ENCODE measurements at places on chromosomes 11 and 22.

DNA sequence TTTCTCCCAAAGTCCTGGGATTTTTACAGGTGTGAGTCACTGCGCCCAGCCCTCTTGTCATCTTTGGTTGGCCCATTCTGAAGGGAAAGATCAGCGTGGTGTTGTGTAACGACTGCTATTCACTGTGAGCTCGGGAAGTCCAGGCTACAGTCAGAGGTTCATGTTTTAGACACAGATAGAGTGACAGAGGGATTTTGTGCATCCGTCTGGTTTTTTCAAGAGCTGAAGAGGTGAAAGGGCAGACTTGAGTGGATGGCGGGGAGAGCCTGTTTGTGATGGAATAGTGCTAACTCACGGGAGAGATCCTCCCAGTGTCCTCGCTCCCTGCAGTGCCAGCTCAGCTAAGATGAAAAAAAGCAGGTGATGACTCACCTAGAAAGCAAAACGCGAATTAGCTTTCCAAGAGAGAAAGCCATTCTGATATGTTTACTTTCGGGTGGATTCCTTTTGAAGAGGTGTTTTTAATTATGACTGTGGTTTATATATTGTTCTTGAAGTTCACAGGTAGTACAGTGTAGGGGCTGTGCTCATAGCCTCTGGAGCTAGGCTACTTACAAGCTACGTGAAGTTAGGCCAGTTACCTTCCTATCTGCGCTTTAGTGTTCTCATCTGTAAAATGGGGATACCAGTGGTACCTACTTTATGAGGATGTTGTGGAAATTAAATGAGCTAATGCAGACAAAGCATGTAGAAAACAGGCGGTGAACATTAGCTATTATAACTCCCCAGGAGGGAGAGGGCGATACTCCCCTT lies 67.2 kb downstream of the C11orf91 start:
- peaks cover 4% of the 10 kb centered on the region for H3K27me3 ChIP-seq
- no peaks in the 10 kb centered on the region for H3K36me3 ChIP-seq
- H3K4me3 ChIP-seq, result no peak overlapping the region
- DNase-seq, result no peak

DNA sequence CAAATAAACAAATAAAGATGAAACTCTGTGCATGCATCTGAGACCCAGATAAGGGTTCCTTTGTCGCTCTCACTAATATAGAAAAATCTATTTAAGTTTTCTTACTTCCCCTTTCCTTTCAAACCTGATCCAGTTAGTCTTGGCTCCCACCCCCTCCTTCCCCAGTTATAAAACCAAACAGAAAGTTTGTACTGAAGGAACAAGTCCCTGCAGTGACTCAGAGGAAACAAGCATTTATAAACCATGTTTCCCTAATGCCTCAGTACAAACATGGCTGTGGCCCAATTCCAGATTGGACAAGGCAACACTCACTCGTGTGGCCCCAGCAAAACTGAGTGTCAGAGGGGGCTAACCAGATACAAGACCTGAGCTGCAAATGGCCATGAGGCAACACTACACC lies 65.5 kb upstream of the ARHGAP20 start:
- DNase-seq, result no peak
- H3K36me3 ChIP-seq, result no peaks in the 10 kb centered on the region
- H3K4me1 ChIP-seq, result no peaks in the 10 kb centered on the region
- H3K4me3 ChIP-seq, result no peak overlapping the region
- no peak overlapping the region for H3K27ac ChIP-seq
- peaks cover 2% of the 10 kb centered on the region for H3K27me3 ChIP-seq

DNA sequence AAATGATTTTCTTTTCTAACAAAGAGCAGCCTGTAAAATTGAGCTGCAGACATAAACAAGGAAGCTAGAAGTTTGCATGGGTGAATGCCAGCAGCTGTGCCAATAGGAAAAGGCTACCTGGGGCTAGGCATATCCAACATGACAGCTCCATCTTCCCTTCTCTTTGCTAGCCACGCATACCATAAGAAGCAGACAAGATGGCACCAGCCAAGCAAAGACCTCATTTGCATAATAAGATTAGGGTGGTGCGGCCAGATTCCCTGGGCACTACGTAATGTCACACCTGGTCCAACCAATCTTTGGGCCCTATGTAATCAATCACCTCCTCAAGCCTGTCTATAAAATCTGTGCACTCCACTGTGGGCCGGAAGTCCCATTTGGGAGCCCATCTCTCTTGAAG lies 108.3 kb downstream of the SWAP70 start:
- no peak overlapping the region for H3K27ac ChIP-seq
- H3K36me3 ChIP-seq, result no peaks in the 10 kb centered on the region
- H3K4me3 ChIP-seq, result no peak overlapping the region
- H3K27me3 ChIP-seq, result no peaks in the 10 kb centered on the region
- no peaks in the 10 kb centered on the region for H3K4me1 ChIP-seq

GRCh38 chr11:83721263-83721662 lies 435.1 kb upstream of the CCDC90B start:
- no peaks in the 10 kb centered on the region for H3K36me3 ChIP-seq
- no peak for DNase-seq
- no peaks in the 10 kb centered on the region for H3K4me1 ChIP-seq
- H3K4me3 ChIP-seq, result no peak overlapping the region
- H3K27ac ChIP-seq, result no peak overlapping the region

GRCh38 chr11:34098813-34099212 lies 6.6 kb upstream of the NAT10 start:
- H3K27ac ChIP-seq, result no peak overlapping the region
- no peaks in the 10 kb centered on the region for H3K27me3 ChIP-seq
- no peak for DNase-seq
- H3K4me1 ChIP-seq, result no peaks in the 10 kb centered on the region
- no peak overlapping the region for H3K4me3 ChIP-seq

DNA sequence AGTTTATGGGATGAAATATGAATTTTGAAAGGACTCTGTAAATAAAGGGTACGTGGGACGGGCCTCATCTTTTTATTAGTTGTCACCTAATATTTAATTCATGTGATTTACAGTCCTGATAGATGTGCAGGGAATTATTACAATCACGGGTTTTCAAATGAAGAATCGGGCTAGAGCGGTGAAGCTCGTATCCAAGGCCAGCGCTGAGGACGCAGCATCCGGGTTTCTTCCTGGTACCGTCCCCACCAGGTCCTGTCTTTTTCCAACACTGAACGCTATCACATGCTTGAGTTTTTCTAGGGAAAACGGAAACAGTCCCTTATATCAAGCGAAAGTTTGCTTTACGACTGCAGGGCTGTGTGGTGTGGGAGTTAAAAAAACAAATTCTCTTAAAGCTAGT lies 787 bp downstream of the SMDT1 start:
- peaks cover 26% of the 10 kb centered on the region for H3K4me1 ChIP-seq
- H3K36me3 ChIP-seq, result peaks cover 27% of the 10 kb centered on the region
- no peak for DNase-seq

GRCh38 chr11:115300660-115301428 lies 203.4 kb downstream of the CADM1 start:
- no peak for DNase-seq
- peaks cover 11% of the 10 kb centered on the region for H3K27me3 ChIP-seq
- H3K4me1 ChIP-seq, result no peaks in the 10 kb centered on the region

DNA sequence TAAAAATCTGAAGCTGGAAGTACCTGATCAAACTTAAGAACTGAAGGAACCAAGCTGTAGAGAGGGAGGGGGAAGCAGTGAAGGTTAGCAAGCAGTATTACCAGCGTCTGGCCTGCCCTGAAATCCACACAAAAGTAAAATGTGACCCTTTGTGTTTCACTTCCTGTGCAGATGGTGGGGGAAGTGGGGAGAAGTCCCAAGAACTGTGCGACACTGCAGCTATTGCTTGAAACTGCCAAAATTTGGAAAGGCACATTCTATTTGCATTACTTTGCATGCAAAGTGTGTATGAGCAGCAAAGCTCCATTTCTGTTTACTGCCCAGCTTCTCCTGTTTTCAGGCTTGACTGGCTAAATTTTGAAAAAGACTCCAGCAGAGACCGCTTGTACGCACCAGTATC lies 72.1 kb upstream of the BMAL1 start:
- H3K27me3 ChIP-seq, result no peaks in the 10 kb centered on the region
- H3K4me3 ChIP-seq, result no peak overlapping the region
- H3K36me3 ChIP-seq, result no peaks in the 10 kb centered on the region
- no peak overlapping the region for H3K27ac ChIP-seq
- DNase-seq, result peak; percentile 21

DNA sequence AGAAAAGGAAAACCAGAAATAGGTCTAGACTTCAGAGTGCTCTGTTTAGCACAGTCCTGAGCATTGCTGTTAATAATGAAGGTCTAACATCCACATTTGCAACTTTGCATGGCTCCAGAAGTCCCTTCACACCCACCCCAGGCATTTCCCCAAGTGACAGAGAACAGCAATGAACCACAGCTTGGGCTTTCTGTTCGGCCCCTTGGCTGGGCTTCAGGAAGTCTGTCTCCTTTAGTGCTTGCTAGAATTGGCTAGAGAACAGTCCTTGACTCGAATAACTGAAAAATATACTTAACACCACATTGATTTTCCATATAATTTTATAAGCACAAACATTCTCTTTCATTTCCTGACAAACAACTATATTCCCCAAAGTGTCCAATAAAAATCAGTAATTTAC lies 29.3 kb upstream of the TENM4 start:
- DNase-seq, result no peak
- H3K27me3 ChIP-seq, result no peaks in the 10 kb centered on the region
- H3K36me3 ChIP-seq, result no peaks in the 10 kb centered on the region

- H3K4me3 ChIP-seq, result no peak overlapping the region
- DNase-seq, result no peak
- H3K27ac ChIP-seq, result no peak overlapping the region
- no peaks in the 10 kb centered on the region for H3K27me3 ChIP-seq
- no peaks in the 10 kb centered on the region for H3K36me3 ChIP-seq
Observed at GRCh38 chr11:85021058-85021457, 606.1 kb downstream of the DLG2 start.

DNA sequence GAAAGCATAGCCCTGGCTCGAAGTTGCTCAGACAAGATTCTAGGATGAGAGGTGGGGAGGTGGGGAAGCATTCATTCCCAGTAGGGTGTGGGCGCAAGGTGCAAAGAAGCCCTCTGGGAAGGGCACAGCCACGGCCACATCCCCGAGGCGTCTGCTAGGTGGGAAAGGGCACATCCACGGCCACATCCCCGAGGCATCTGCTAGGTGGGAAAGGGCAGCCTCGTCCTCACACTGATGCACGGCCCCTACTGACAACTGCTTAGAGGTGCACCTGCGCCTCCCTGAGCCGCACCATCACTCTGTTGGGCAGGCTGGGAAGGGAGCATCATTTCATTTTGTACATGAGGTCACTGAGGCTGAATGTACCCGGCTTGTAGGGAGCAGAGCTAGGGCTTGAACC lies 94.6 kb upstream of the PITPNB start:
- no peaks in the 10 kb centered on the region for H3K4me1 ChIP-seq
- no peaks in the 10 kb centered on the region for H3K36me3 ChIP-seq
- no peaks in the 10 kb centered on the region for H3K27me3 ChIP-seq
- H3K4me3 ChIP-seq, result no peak overlapping the region
- no peak overlapping the region for H3K27ac ChIP-seq

DNA sequence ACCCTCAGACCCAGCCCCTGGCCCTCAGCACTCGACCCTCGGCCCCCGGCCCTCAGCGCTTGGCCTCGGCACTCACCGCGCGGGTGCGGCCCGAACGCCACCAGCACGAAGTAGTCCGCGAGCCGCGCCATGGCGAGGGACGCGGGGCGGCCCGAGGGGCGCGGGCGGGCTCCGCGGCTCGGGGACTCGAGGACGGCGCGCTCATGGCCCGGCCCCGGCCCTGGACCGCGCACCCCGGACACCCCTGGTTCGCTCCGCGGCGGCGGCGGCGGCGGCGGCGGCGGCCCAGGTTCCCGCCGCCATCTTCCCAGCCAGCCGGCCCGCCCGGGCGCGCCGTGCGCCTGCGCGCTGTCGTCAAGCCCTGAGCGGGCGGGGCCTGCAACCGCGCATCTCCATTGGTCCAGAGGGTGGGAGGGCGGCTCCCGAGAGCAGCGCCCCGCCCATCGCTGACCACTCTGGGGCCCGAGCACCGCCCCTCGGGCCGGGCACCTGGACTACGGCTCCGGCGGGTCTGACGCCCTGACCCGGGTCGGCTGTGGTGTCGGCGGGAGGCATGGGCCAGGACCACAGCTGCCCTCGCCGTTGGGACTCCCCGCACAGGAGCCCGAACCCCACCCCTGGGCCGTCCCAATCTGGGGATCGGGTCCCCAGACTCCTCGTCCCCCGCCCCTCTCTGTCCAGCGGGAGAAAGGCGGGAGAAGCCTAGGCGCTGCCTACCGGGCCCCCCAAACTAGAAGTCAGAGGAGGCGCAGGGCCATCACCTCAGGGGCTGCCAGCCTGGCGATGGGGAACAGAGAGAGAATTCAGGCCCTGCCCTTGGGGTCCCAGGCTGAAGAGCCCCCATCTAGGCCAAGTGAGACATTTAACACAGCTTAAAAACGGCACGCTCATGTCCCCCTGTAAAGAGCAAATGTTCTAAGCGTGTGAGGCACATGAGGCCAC lies at the start of gene SBF1:
TSS of gene SBF1 (minus strand) at position 326 of the 942 bp plus-strand sequence. CDS start at position 131, 195 bp downstream.
- peak within 1 kb of the TSS; percentile 86 for H3K27ac ChIP-seq
- peak; percentile 83 for DNase-seq
- no peaks in the 10 kb centered on the region for H3K27me3 ChIP-seq
- H3K36me3 ChIP-seq, result no peaks in the 10 kb centered on the region

GRCh38 chr11:80214413-80214812 lies 773.6 kb upstream of the TENM4 start:
- H3K36me3 ChIP-seq, result no peaks in the 10 kb centered on the region
- no peak for DNase-seq
- H3K4me1 ChIP-seq, result no peaks in the 10 kb centered on the region
- H3K27ac ChIP-seq, result no peak overlapping the region

DNA sequence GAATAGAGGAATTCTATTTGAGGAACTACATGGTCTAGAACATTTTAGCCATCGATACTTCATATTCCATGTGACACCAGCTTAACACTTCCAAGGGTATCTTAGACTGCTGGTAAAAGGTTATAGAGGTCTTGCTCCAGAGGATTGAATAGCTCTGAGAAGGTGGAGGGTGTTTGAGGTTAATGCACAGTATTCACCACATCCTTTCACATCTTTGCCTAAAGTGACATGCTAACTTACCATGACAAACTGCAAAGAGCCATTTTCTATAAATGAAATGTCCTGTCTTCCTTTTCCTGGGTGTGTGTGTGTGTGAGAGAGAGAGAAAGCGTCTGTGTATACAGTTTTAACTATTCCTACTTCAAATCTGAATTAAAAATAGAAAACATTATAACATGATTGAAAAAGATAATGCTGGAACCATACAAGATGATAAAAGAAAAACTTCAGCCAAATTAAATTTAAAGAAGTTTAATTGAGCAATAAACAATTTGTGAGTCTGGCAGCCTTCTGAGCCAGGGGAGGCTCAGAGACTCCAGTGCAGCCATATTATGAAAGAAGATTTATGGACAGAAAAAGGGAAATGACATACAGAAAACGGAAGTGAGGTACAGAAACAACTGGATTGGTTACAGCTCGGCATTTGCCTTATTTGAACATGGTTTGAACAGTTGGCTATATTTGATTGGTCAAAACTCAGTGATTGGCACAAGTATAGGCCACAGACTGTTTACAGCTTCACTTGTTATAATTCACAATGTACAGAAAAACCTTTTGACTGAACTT lies 320.9 kb upstream of the CCDC179 start:
- H3K4me1 ChIP-seq, result no peaks in the 10 kb centered on the region
- no peaks in the 10 kb centered on the region for H3K27me3 ChIP-seq
- H3K36me3 ChIP-seq, result no peaks in the 10 kb centered on the region
- DNase-seq, result no peak

Data from CD4-positive, CD25-positive, alpha-beta regulatory T cell (primary cell).